ENCODE measurements at places on chromosomes 7 and 10.

GRCh38 chr10:1230592-1231275 is 174.5 kb downstream of the WDR37 start:
- DNase-seq = no peak

- no peak for DNase-seq
Observed at GRCh38 chr10:3972460-3973301, 187.7 kb upstream of the KLF6 start.

GRCh38 chr7:131554880-131555516 is 1.4 kb downstream of the PODXL start:
- no peak for DNase-seq

GRCh38 chr10:97974526-97975525 is 55.6 kb downstream of the CRTAC1 start:
- no peak for DNase-seq

- no peak for DNase-seq
Observed at GRCh38 chr7:101308245-101309085, 13.1 kb downstream of the IFT22 start.

DNA sequence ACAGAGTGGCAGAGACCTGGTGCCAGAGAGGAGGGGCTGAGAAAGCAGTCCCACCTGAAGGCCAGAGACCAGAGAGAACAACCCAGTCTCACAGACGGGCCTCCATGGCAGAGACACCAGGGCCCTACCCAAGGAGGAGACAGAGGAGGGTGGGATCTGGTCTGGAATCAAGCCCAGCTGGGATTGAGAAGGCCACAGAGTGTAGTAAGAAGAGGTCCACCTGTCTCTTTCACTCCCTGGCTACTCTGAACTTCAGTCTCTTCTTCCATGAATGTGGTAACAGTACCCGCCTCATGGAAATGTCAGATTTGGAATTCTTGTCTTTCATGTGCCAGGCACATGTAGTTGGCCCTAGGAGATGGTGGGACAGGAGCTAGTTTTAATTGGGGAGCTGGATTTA is 55.6 kb downstream of the CLIP2 start:
- no peak for DNase-seq

GRCh38 chr10:96124230-96125141 is 5.6 kb upstream of the ZNF518A start:
- no peak for DNase-seq

Data from GM12892 (cell line).